Melanocyte of skin (primary cell): ENCODE measurements at places on chromosomes 11 and 22. TPM values are rescaled to one million over a fixed set of nuclear protein-coding genes. Genes with fewer than 3 reads are reported as not detected.

The APLP2 gene
- total RNA-seq: 57.6 and 103 TPM in 2 replicates

The SUSD2 gene
- 0.62 and 2.0 TPM in 2 replicates for total RNA-seq

The GRM5 gene
- under 0.01 and 0.15 TPM in 2 replicates for total RNA-seq

The SELENOM gene
- total RNA-seq: 2.0 and 5.7 TPM in 2 replicates

The BDNF gene
- 2.1 and 8.4 TPM in 2 replicates for total RNA-seq

The LDHAL6A gene
- not detected in 2 replicates for total RNA-seq

The GDPD5 gene
- total RNA-seq: 10.0 and 19.3 TPM in 2 replicates

The FAM227A gene
- total RNA-seq: 1.7 and 1.9 TPM in 2 replicates

The TSGA10IP gene
- total RNA-seq: not detected in 2 replicates

The CCDC116 gene
- 0.33 and 0.62 TPM in 2 replicates for total RNA-seq

The KCNJ11 gene
- under 0.01 TPM in 1 of 2 replicates, not detected in the other for total RNA-seq

The OR51B4 gene
- not detected in 2 replicates for total RNA-seq

The PANX3 gene
- total RNA-seq: not detected in 2 replicates

The CLCF1 gene
- 0.33 and 0.46 TPM in 2 replicates for total RNA-seq

The HIPK3 gene
- 65.3 and 88.4 TPM in 2 replicates for total RNA-seq

The LARGE1 gene
- 31.3 and 55.2 TPM in 2 replicates for total RNA-seq

The HEPHL1 gene
- under 0.01 TPM in 2 replicates for total RNA-seq
